ENCODE measurements at places on chromosomes 3 and 15. TPM values are rescaled to one million over a fixed set of nuclear protein-coding genes. Genes with fewer than 3 reads are reported as not detected.

SMARCC1 gene
- total RNA-seq, result 23.1 TPM

EPB42 gene
- total RNA-seq, result not detected

PRR20G gene
- not detected for total RNA-seq

SERPINI2 gene
- total RNA-seq, result not detected

GRCh38 chr3:16982460-16982859 lies 97.7 kb downstream of the PLCL2 start:
- no peak for DNase-seq

DNA sequence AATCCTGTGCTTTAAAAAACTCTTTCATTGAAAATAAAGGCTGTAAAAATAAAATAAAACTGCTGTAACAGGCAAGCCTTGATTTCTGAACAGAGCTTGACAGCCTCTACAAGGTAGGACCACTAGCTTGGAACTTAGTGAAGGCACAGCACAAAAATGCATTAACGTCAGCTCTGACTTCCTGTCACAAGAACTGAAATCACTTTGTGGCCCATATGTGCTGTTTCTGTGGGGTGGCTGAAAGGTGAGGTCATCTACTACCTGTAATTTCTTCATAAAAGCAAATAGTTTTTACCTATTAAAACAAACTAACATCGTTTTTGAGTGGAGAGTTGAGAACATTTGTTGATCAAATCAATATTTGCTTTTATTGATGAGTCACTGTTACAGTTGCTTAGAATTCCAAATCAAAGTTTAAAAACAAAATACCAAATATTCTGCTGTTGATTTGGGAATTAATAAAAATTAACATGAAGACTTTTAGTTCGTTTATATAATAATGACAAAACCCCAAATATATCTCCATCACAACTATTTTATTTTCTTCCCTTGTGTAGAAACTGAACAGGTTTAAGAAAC lies 1034.1 kb downstream of the MCTP2 start:
- no peak for DNase-seq

DNA sequence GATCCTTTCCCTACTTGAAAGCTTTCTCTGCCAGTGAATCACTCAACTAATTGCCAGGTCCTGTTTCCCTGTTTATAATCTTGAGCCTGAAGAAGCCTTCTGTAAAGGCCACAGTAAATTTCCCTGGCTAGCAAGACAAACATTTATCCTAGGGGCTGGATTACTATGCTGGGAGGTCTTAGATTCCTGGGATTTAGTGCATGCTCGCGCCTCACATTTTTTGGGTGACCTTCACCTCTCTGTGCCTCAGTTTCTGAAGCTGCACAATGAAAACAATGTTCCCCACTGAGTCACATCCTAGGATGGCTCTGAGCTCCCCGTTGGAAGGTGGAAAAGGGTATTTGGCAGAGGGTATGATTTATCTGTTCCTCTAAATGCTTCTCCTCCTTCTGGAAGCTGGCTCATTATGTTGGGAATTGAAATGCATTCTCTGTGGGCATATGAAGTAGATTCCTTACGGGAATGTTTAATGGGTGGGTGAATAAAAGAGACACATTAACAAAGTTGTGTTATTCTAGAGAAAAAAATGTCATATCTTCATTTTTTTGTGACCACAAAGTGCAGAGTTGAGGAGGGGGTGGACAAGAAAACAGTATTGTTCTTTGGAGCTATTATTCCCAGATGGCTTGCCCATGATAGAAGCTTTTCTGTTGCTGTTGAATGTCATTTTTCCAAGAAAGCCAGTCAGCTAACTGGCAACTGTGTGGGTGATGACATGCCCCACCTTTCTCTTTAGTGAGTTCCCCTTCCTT lies 32.4 kb downstream of the LSM3 start:
- no peak for DNase-seq

GRCh38 chr15:74264081-74264501 lies 28.0 kb downstream of the CCDC33 start:
- DNase-seq, result no peak

DNA sequence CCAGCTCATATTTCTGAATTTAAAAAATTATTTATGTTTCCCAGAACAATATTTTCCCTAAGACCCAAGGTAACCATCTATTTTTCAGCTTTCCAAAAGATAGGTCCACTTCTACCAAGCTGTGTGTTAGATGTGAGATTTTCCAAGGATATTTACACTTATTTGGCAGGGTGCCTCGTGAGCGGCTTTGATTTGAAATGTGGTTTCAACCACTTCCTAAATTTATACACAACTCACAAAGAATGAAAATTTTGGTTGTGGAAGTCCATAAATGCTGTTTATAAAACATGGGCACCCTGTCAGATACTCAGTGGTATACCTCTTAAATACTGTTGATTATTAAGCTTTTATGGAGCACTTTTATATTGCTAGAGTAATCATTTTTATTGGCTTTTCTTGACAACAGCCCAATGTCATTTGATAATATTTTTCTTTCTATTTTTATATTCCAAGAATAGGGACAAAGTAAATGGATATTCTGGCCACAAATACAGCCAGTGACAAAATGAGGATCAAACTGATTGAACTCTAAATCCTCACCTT lies 57.6 kb downstream of the GAP43 start:
- DNase-seq, result peak; percentile 64

DNA sequence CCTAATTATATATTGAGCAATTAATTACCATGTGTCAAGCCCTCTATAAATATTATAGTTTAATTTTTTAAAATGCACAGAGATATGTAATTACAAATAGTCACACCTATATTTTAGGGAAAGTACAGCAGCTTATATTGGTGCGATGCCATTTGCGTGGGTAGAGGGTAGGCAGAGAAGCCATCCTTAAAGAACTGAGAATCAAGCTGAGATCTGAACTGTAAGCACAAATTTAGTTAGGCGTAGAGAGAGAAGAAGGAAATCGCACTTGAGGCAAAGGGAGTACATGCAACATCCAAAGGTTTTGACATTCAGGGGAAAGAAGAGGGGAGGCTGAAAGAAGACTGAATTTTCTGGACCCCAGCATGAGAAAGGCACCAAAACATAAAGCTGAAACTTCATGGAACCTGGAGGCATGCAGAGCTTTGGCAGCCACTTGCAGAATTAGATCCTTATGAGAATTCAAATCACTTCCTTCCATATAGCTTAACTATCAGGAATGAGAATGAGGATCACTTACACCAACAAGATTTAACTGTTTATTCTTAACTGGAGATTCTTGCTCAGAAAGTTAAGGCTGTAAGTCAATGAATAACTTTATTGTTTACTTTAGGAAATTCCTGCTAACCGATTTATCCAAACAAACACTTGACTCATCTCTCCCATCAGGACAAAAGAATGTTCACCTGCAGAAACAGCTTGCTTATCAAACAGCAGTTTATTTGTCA lies 114.3 kb downstream of the TGFBR2 start:
- peak; percentile 86 for DNase-seq

GRCh38 chr3:108899530-108899929 lies 54.1 kb downstream of the GUCA1C start:
- no peak for DNase-seq

DNA sequence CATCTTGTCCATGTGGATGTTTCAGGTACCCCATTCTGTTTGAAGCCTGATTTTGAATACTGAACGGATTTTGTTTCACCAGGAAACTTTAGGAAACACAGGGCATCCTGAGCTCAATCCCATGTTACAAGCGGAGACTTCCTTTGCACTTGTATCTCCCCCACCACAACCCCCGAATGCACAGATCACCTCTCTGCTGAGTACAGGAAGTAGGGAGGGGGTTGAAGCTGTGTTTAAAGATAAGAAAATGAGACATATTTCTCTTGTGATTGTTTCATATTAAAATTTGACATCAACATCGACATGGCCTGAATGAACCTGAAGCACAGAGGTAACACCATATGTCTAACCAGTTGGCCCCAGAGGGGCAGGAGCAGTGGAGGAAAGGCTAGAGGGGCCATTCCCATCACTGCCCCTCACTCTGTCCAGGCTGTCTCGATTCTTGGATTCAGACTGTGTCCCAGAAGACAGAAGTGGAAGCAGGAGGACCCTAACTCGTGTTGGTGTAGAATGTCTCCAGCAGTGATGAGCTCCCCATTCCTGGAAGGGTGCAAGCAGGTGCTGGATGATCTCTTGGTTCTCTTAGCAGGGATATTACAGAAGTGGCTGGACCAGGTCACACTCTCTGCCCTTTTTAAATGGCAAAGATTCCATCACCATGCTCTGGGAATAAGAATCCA lies 59.6 kb upstream of the IQSEC1 start:
- no peak for DNase-seq

GRCh38 chr15:42133886-42134502 lies 22.4 kb downstream of the PLA2G4F start:
- peak; percentile 12 for DNase-seq

- no peak for DNase-seq
Measured at GRCh38 chr3:113741086-113741485, 5.0 kb downstream of the NAA50 start.

- no peak for DNase-seq
Measured at GRCh38 chr15:48872632-48873031, 5.3 kb upstream of the EID1 start.

DNA sequence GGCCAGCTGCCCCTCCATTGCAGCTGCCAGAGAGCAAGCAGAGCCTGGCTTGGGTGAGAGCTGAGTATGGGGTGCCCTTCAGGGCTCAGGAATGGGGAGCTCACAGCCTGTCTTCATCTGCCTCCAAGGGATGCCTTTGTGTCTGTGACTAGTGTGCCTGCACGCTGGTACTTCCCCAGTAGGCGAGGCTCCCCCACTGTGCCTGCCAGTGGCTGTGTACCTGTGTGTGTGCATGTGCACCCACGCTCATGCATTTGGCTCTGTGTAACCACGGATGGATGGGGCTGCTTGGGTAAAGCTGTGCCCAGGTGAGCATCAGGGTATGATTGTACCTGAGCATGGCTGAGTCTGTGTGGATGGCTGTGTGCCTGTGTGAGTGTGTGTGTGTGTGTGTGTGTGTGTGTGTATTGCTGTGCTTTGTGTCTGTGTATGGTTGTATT lies 2.3 kb upstream of the GRM2 start:
- no peak for DNase-seq

- DNase-seq, result peak; percentile 87
Measured at GRCh38 chr3:194129581-194130133, 6.3 kb upstream of the HES1 start.

DNA sequence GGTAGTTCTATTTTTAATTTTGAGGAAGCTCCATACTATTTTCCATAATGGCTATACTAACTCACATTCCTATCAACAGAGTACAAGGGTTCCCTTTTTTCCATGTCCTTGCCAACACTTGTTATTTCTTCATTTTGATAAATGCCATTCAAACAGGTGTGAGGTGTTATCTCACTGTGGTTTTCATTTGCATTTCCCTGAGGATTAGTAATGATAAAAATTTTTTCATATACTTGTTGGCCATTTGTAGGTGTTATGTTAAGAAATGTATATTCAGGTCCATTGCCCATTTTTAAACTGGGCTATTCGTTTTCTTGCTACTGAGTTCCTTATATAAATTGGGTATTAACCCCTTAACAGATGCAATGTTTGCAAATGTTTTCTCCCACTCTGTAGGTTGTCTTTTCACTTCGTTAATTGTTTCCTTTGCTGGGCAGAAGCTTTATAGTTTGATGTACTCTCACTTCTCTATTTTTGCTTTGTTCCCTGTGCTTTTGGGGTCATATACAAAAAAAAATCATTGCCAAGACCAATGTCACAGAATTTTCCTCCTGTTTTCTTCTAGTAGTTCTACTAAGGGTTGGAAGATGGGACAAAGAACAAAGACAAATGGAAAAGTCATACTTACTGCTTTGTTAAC lies 11.0 kb upstream of the VPS39 start:
- DNase-seq, result no peak

DNA sequence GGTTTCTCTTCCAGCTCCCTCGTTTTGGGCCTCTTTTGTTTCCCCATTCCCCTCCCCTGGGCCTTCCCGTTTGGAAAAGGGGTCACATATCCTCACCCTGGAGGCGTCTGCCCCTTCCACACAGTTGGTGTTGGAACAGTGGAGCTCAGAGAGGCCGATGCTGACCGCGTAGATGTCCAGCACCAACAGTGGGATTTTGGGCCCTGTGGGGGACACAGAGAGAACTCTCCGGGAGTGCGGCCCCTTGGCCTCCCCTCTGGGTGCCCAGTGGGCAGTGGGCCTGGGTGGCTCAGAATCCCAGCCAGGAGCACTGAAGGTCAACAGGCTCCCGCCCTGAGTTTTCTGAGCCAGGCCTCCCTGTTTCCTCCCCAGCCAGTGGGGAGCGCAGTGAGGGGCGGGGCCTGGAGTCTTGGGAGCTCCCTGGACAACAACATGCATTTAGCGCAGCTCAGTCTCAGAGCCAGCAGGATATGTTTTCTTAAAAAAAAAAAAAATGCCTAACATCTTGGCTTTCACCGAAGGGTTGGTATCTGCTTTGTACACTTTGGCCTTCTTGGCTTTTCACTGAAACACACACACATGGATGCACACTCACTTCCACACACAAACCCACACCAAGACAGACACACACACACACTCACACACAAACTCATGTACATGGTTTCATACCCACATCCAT lies 670 bp upstream of the ISLR start:
- peak; percentile 35 for DNase-seq

- no peak for DNase-seq
Measured at GRCh38 chr3:127059072-127059471, 76.2 kb downstream of the PLXNA1 start.

- DNase-seq, result no peak
Measured at GRCh38 chr3:42505849-42506410, 3.5 kb downstream of the VIPR1 start.

- DNase-seq, result no peak
Measured at GRCh38 chr3:114646526-114646925, 352.7 kb downstream of the TIGIT start.

DNA sequence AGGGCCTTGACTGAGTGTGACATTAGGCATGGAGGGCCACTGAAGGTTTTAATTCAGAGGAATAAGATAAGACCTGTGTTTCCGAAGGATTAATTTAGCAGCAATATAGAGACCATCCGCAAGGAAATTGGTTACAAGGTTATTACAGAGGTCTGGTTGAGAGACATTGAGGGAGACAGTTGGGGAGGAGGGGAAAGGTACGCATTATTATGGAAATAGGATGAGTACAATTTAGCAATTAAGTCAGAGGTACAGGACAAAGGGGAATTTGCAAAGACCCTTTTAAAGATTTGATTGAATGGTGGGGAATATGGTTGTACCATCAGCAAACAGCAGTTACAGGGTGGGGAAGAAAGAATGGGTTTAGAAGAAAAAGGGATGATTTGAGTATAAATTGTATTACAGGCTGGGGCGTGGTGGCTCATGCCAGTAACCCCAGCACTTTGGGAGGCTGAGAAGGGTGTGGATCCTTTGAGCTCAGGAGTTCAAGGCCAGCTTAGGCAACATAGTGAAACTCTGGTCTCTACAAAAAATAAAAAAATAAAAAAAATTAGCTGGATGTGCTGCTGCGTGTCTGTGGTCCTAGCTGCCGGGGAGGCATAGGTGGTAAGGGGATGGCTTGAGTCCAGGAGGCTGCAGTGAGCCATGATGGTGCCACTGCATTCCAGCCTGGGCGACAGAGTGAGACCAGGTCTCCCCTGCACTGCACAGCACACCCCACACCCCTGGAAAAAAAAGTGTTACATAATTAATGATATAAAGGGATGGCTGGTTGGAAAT lies 11.3 kb downstream of the ARL8B start:
- no peak for DNase-seq
